ENCODE measurements at places on chromosomes 7 and 10.
A peak's percentile ranks its signal among the peaks of the same experiment; 100 is the strongest.

DNA sequence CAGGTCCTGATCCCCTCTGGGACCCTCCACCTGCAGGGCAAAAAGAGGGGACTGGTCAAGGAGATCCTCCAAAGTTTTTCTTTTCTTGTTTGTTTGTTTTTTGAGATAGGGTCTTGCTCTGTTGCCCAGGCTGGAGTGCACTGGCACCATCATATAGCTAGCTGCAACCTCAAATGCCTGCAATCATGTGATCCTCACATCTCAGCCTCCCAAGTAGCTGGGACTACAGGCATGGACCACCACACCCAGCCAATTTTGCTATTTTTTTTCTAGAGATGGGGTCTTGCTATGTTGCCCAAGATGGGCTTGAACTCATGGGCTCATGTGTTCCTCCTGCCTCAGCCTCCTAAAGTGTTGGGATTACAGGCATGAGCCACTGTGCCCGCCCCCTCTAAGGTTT lies 41.0 kb downstream of the EPHB4 start:
- no peak for DNase-seq

DNA sequence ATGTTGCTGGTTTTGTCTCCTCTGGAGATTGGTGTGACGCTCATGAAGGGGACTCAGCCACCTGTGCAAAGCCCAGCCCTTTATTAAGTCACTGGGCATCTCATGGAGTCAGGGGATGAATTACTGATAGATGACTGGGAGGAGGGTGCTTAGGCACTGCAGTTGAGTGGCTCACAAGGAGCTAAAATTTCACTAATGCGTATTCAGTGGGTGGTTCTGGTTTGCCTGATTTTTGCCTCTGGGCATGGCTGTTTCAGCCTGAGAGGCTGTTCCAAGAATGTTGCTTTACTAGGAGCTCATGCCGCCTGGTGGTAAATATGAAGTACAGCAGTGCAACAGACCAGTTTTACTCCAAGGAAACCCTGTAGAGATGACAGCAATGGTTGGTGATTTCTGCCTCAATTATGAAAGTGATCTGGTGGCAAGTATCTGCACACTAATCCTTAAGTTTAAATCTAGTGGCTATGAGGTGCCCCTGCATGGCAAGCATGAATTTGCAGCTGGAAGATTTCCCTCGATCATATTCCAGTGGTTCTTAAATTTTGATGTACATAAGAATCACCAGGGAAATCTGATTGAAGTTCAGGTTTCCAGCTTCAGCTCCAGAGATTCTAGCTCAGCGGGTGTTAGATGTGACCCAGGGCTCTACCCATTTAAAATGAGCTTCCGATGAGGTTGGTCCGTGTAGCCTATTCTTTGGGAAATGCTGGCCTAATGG lies 19.9 kb downstream of the ACTA2 start:
- DNase-seq: peak; percentile 32

DNA sequence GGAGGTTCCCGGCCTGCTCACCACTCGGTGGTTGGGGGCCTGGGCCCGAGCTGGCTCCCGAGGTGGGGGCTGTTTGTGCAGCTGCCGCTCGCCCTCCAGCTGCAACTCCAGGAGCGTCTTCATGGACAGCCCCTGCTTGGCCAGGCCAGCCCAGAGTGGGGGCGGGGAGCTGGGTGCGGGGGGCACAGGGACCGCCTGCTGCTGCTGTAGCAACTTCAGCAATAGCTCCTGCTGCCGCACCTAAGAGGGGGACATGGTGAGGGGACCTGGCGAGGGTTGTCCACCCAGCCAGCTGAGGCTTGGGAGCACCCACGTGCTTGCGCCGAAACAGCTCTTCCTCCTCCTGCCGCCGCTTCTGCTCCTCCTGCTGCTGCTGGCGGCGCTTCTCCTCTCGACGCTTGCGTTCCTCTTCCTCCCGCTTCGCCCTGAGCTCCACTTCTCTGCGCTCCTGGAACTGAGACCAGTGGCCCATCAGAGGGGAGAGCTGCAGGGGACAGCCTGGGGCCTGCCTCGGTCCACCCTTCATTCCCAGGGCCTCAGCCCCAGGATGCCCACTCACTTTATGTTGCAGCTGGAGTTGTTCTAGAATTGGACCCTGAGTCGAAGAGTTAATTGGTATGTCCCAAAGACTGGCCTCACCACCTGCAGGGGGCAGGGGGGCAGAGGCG lies 9.6 kb downstream of the GNB2 start:
- DNase-seq: no peak

DNA sequence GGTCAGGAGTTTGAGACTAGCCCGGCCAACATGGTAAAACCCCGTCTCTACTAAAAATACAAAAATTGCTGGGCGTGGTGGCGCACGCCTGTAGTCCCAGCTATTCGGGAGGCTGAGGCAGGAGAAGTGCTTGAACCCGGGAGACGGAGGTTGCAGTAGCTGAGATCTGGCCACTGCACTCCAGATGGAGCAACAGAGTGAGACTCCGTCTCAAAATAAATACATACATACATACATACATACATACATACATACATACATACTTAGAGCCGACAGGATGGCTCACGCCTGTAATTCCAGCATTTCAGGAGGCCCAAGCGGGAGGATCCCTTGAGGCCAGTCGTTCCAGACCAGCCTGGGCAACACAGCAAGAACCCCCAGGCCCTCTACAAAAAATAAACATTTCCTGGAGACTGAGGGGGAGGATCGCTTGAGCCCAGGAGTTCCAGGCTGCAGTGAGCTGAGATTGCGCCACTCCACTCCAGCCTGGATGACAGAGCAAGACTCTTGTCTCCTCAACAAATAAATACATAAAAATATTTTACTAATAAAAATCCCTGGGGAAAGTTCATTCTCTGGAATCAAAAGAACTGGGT lies 90.9 kb upstream of the TNRC18 start:
- DNase-seq: no peak

GRCh38 chr7:51238981-51239495 lies 77.6 kb downstream of the COBL start:
- no peak for DNase-seq

DNA sequence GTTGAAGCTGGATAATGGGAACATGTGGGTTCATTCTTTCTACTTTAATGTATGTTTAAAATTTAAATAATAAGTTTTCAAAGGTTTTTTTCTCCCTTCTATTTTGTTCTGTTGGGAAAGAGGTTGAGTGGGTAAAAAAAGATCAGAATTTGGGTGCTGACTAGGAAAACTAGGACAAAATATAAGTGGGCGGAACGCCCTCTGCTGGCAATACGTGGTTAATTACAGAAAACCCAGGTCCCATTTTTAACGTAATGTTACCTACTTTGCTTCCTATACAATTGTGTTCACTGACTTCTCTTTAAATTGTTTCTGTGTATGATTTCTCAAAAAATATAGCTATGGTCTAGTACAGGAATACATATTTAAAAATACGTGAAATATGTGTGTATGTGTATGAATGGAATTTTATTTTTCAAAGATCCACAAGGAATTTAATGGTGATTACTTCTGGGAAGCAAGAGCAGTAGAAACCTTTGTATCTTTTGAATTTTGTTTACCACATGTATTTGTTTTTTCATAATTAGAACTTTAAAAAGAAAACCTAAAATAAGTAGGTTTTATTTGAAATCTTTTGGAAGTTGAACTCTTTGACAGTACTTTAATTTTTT lies 8.7 kb downstream of the ECD start:
- peak; percentile 51 for DNase-seq

DNA sequence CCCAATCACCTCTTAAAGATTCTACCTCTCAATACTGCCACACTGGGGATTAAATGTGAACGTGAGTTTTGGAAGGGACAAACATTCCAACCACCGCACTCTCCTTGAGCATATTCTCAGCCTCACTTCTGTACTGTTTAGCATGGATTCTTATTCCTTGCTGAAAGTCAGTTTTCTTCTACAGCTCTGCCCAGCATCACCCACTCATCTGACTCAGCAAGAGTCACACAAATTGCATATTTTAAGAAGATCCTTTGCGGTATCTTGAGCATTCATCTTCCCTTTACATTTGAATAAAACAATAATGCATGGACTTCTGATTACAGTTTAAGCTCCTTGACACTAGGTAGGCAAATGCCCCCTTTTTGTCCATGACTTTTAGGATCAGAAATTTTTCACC lies 251.6 kb upstream of the MKLN1 start:
- DNase-seq: no peak

- DNase-seq: no peak
These were observed 642.2 kb downstream of the SH2D4B start for GRCh38 chr10:81179805-81180452.

DNA sequence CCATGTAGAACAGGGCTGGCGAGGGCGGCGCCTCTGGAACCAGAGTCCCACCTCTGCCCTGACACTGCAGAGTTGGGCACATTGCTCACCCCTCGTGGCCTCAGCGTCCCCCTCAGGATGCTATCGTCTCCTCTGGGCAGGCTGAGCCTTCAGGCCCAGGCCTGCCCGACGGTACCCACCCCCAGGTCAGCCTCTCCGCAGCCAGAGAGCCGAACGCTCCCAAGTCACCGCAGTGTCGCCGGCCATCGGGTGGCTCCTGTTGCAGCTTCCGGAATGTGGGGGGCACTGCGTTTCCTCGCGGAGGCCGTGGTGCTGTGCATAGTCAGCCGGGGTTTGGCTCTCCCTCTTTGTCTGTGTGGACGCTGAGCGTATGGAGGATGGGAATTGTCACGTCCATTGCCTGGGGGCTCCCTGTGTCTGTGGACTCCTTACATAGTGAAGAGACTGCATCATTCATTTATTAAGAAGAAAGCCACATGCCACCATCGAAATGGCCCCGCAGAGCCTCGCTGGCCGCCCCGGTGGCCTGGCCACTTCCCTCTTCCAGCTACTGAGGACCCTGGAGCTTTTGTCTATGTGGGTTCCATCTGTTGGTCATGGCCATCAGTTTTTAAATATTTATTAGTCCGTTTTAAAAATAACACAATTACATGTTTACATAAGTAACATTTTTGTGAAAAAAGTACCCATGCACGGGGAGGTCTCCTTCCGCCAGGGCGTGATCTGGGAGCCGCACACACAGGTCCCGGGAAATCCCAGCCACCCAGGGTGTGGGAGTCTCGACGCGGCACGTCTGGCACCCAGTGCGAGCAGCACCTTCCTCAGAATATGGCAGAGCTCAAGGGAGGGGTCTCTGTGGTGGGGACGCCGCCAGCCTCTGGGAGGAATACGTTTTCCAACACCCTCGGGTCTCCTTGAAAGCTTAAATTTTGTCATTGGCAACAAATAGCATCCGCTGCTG lies 15.6 kb downstream of the NKX6-2 start:
- no peak for DNase-seq

GRCh38 chr7:151226560-151226874 lies 488 bp downstream of the ABCF2 start:
- no peak for DNase-seq

DNA sequence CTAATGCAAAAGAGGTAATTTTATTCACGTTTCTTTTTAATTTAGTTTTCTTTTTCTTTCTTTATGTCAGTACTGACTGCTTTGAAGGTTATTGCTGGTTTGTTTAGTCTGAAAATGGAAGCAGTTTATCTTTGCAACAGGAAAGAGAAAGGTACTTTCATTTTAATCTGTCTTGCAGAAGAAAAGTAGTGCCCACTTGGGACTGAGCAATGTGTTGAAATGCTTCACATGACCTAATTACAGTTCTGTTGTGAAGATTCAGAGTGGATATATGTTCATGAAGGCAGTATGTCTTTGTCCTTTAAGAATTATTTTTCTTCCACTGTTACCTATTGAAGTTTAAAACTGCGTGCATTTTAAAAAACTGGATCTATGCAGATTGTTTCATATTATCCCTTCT lies 80.1 kb downstream of the ANKIB1 start:
- DNase-seq: no peak

- no peak for DNase-seq
These were observed 40.5 kb downstream of the ASB4 start for GRCh38 chr7:95526128-95526738.

All from activated CD4-positive, alpha-beta T cell treated with anti-CD3 and anti-CD28 coated beads, Interleukin-2, amount 50 U/mL, for 48 hours (primary cell).